ENCODE measurements at places on chromosomes 13 and 19. TPM values are rescaled to one million over a fixed set of nuclear protein-coding genes. Genes with fewer than 3 reads are reported as not detected.

ZNF682 gene
- 1.1 TPM for total RNA-seq

GIPC3 gene
- not detected for total RNA-seq

C19orf67 gene
- not detected for total RNA-seq

PRODH2 gene
- total RNA-seq = not detected

RFC3 gene
- total RNA-seq = 42.0 TPM

CYP2A6 gene
- not detected for total RNA-seq

CGB8 gene
- not detected for total RNA-seq

GIPR gene
- total RNA-seq = not detected

TFDP1 gene
- total RNA-seq = 38.3 TPM

IGFLR1 gene
- total RNA-seq = 0.27 TPM

GAPDHS gene
- not detected for total RNA-seq

KRTDAP gene
- not detected for total RNA-seq

SRRM5 gene
- not detected for total RNA-seq

ZNF541 gene
- 0.69 TPM for total RNA-seq

WTIP gene
- total RNA-seq = 82.3 TPM

IFNL1 gene
- total RNA-seq = not detected

RGL3 gene
- not detected for total RNA-seq

NLRP7 gene
- total RNA-seq = not detected

HPN gene
- not detected for total RNA-seq

NUFIP1 gene
- 6.1 TPM for total RNA-seq

PSG2 gene
- not detected for total RNA-seq

GPR4 gene
- total RNA-seq = not detected

METTL21C gene
- total RNA-seq = not detected

SSC5D gene
- total RNA-seq = not detected

Measured in MG63 (cell line).